Right lobe of liver (tissue), 6 donors: ENCODE measurements at places on chromosomes 6 and 20. TPM values are rescaled to one million over a fixed set of nuclear protein-coding genes. Genes with fewer than 3 reads are reported as not detected.
A peak's percentile ranks its signal among the peaks of the same experiment; 100 is the strongest.

GRCh38 chr6:167932468-167933276 lies 64.8 kb upstream of the KIF25 start:
- peak overlapping the region; percentile 90 for H3K27ac ChIP-seq
- peak overlapping the region; percentile 39 for H3K4me3 ChIP-seq
- H3K27me3 ChIP-seq: no peaks in the 10 kb centered on the region
- H3K36me3 ChIP-seq: no peaks in the 10 kb centered on the region
- no peaks in the 10 kb centered on the region for H3K4me1 ChIP-seq

GRCh38 chr20:53001498-53002301 lies 29.5 kb downstream of the TSHZ2 start:
- no peaks in the 10 kb centered on the region for H3K4me1 ChIP-seq
- no peak overlapping the region for H3K27ac ChIP-seq
- H3K27me3 ChIP-seq: no peaks in the 10 kb centered on the region
- DNase-seq: no peak
- no peaks in the 10 kb centered on the region for H3K36me3 ChIP-seq
- H3K4me3 ChIP-seq: no peak overlapping the region

- no peak overlapping the region for H3K27ac ChIP-seq
- H3K36me3 ChIP-seq: no peaks in the 10 kb centered on the region
- H3K4me1 ChIP-seq: no peaks in the 10 kb centered on the region
- no peak overlapping the region for H3K4me3 ChIP-seq
Measured at GRCh38 chr6:89985751-89986493, 91.7 kb downstream of the GJA10 start.

GRCh38 chr20:36885356-36885755 lies 9.4 kb downstream of the TLDC2 start:
- no peak overlapping the region for H3K27ac ChIP-seq
- no peaks in the 10 kb centered on the region for H3K36me3 ChIP-seq
- H3K27me3 ChIP-seq: no peaks in the 10 kb centered on the region
- no peak overlapping the region for H3K4me3 ChIP-seq

DNA sequence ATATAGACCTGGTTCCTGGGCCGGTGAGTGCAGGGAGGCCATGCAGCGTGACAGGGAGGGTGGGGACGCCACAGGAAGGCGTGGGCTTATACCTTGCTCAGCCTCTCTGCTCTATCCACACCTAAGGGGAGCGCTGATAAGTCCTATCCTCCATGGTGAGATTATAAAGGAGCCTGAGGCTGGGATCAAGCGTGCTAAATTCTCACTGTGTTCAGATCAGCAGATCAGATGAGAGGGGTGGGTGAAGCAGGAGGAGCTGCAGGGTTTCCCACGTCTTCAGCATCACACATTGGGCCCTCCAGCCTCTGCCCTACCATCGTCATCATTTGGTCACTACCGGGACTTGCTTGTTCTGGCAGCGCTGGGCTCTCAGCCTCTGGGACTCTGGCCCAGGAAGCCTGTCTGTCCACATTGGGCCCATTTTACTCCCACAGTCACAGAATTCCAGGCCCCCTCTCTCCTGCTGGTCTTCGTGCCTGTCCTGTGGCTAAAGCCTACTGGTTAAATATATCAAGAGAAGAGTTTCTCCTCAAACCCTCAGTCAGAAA lies 29.1 kb upstream of the PDE10A start:
- DNase-seq: no peak
- H3K4me1 ChIP-seq: no peaks in the 10 kb centered on the region
- H3K27ac ChIP-seq: no peak overlapping the region
- H3K36me3 ChIP-seq: no peaks in the 10 kb centered on the region
- no peaks in the 10 kb centered on the region for H3K27me3 ChIP-seq

- H3K36me3 ChIP-seq: no peaks in the 10 kb centered on the region
- H3K27ac ChIP-seq: no peak overlapping the region
- no peaks in the 10 kb centered on the region for H3K4me1 ChIP-seq
Measured at GRCh38 chr6:167306401-167306998, 15.4 kb downstream of the UNC93A start.

DNA sequence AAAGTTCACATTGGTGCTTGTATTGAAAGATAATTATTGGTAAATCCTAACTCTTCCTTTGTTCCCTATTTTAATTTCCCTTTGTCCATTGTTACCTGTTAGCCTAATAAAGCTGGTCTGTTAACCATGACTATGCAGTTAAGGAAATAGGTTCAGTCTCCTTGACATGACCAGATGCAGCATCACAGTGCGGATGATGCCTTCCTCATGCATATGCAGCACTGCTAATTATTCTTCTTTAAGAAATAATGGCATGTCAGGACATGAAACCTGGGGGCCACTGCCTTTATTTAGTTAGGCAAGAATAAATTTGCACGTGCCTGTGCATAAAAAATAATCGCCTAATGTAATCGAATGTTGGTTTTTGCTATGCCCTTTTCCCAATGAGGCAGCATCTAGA lies 16.5 kb downstream of the PBOV1 start:
- no peak overlapping the region for H3K27ac ChIP-seq
- H3K36me3 ChIP-seq: no peaks in the 10 kb centered on the region
- DNase-seq: no peak

DNA sequence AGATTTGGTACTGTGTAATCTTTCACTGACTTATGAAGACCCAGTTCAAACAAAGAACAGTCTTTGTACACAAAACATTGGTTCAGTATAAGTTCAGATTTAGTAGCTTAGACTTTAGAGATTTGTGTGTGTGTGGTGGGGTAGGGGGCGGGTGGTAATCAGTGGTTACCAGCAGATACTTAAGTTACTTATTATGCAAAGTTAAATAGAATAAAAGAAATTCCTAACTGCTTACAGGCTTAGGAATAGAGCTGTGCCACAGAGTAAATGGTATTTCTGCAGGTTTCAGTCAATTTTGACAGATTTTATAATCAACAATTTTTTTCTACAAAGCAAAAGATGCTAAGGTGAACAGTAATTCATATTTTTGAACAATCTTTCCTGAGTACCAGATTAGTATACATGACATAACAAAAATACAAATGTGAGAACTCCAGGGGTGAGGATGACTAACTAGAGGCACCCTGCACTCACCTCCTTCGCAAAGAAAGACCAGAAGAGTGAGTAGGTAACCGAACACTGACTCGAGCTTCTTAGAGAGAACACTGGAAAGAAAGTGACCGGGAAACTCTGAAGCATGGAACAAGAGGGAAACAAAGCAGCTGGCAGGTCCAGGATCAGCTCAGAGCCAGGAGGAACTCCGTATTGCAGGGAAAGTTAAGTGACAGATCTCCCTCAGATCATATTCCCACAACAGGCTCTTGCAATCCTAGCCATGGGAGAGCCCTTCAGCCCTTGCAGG lies 560.6 kb downstream of the COL12A1 start:
- no peaks in the 10 kb centered on the region for H3K27me3 ChIP-seq
- no peak overlapping the region for H3K27ac ChIP-seq
- H3K36me3 ChIP-seq: no peaks in the 10 kb centered on the region
- no peak overlapping the region for H3K4me3 ChIP-seq
- no peak for DNase-seq

DNA sequence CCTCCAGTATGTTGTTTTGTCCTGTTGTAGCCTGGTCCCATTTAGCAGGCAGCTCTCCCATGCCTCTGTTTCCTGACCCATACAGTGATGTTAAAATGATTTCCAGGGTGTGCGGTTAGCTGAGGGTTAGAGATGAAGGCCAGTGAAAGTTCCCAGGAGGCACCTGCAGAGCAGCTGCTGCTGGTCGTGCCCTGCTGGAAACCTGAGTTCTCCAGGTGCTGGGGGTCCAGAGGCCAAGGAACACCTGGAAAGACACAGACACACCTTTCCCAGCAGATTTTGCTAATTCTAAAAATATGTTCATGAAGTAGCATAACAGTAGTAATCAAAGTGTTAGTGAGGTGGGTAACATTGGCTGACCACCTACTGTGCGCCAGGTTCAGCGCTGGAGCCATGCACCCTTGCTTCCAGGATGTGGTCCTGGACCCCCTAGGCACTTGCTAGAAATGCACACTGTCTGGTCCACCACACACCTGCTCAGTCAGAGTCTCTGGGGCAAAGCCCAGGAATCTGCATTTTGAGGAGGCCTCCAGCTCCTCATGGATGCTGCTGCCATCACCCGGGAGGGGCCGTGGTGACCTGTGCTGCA lies 118.7 kb downstream of the SYNDIG1 start:
- no peaks in the 10 kb centered on the region for H3K27me3 ChIP-seq
- H3K36me3 ChIP-seq: no peaks in the 10 kb centered on the region
- H3K4me3 ChIP-seq: no peak overlapping the region
- no peaks in the 10 kb centered on the region for H3K4me1 ChIP-seq

DNA sequence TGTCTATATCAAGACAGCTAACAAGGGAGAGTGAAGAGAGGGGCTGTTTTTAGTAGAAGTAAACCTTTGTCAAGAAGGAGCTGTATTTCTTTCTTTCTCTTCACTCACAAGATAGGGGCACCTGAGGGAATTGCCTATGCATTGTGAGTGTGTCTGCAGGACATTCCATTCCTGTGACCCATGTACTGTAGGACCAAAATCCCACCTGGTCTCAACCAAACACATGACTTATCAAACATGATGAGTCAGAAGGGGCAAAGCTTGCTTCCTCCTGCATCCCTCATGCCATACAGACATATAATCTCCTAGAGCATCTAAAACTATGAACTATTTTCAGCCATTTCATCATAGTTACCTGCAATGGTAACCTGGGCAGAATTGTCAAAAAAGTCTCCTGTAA lies 21.8 kb downstream of the PKHD1 start:
- H3K36me3 ChIP-seq: no peaks in the 10 kb centered on the region
- no peak overlapping the region for H3K27ac ChIP-seq
- no peak overlapping the region for H3K4me3 ChIP-seq

GRCh38 chr20:50367739-50368375 lies 142.3 kb upstream of the PTPN1 start:
- no peaks in the 10 kb centered on the region for H3K36me3 ChIP-seq
- no peak for DNase-seq
- H3K27ac ChIP-seq: no peak overlapping the region
- no peaks in the 10 kb centered on the region for H3K27me3 ChIP-seq
- H3K4me1 ChIP-seq: no peaks in the 10 kb centered on the region

DNA sequence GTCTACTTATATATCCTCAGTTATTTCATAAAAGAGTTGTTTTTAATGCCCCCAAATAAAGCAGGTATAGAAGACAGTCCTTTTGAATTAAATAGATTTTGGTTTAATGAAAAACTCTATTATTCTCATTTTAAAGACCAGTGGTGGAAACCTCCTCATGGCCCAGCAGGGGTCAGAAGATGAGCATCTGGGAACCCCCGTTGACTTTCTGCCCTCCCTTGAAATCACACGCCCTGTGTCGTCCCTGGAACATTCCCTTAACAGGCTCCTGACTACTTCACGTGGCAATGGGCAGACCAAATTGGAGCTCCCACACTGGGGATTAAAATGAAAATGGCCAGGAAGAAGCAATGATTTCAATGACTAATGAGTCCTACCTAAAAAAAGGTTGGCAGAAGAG lies 220.9 kb downstream of the KIF16B start:
- H3K27me3 ChIP-seq: no peaks in the 10 kb centered on the region
- H3K36me3 ChIP-seq: no peaks in the 10 kb centered on the region
- no peak overlapping the region for H3K27ac ChIP-seq
- H3K4me3 ChIP-seq: no peak overlapping the region
- DNase-seq: no peak

DNA sequence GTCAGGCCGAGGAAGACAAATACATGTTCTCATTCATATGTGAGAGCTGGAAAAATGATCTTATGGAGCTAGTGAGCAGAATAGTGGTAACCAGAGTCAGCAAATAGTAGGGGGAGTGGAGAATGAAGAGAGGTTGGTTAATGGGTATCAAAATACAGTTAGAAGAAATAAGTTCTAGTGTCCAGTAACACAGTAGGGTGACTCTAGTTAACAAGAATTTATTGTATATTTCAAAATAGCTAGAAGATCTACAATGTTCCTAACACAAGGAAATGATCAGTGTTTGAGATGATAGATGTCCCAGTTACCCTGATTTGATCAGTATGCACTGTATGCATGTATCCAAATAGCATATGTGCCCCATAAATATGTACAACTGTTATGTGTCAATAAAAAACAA lies 128.4 kb downstream of the BCKDHB start:
- H3K4me3 ChIP-seq: no peak overlapping the region
- no peaks in the 10 kb centered on the region for H3K4me1 ChIP-seq
- no peak for DNase-seq
- H3K36me3 ChIP-seq: no peaks in the 10 kb centered on the region
- H3K27ac ChIP-seq: no peak overlapping the region
- H3K27me3 ChIP-seq: no peaks in the 10 kb centered on the region

- no peaks in the 10 kb centered on the region for H3K36me3 ChIP-seq
- no peaks in the 10 kb centered on the region for H3K4me1 ChIP-seq
- no peak for DNase-seq
- H3K27ac ChIP-seq: no peak overlapping the region
- no peak overlapping the region for H3K4me3 ChIP-seq
Measured at GRCh38 chr6:27290065-27290849, 21.8 kb downstream of the POM121L2 start.

The CDKN1A gene
- 20.0 TPM for total RNA-seq

The SEL1L2 gene
- not detected for total RNA-seq

The SIRPD gene
- total RNA-seq: not detected

The ZSCAN31 gene
- 5.0 TPM for total RNA-seq

The DAAM2 gene
- 1.6 TPM for total RNA-seq

The CLDN20 gene
- not detected for total RNA-seq
